Calu3 (cell line): ENCODE measurements at places on chromosomes 6 and 20. TPM values are rescaled to one million over a fixed set of nuclear protein-coding genes. Genes with fewer than 3 reads are reported as not detected.

The ARFGEF3 gene
- 15.4 and 16.3 TPM in 2 replicates for total RNA-seq

The CDH22 gene
- total RNA-seq = not detected in 2 replicates

The TCEA2 gene
- total RNA-seq = 39.9 and 43.7 TPM in 2 replicates

The BTNL2 gene
- total RNA-seq = not detected in 2 replicates

The KCNQ2 gene
- 0.07 and 0.38 TPM in 2 replicates for total RNA-seq

The SDC4 gene
- total RNA-seq = 238 and 256 TPM in 2 replicates

The TMEM74B gene
- 0.54 and 0.83 TPM in 2 replicates for total RNA-seq

The GABRR1 gene
- total RNA-seq = not detected in 2 replicates

The WFDC2 gene
- total RNA-seq = 295 TPM in 2 replicates

The PI16 gene
- total RNA-seq = 0.17 and 0.32 TPM in 2 replicates

The ENPP3 gene
- total RNA-seq = not detected in 2 replicates

The CGA gene
- not detected in 2 replicates for total RNA-seq

The EFCAB8 gene
- total RNA-seq = 1.1 and 2.5 TPM in 2 replicates

The ELOVL4 gene
- total RNA-seq = 1.6 and 2.1 TPM in 2 replicates

The ZNF391 gene
- 3.7 and 4.6 TPM in 2 replicates for total RNA-seq

The MOXD1 gene
- 13.2 and 13.6 TPM in 2 replicates for total RNA-seq

The OR12D2 gene
- not detected in 2 replicates for total RNA-seq

The RPS6KA2 gene
- total RNA-seq = 25.8 and 41.3 TPM in 2 replicates

The DZANK1 gene
- total RNA-seq = 0.86 and 1.0 TPM in 2 replicates

The SGK2 gene
- total RNA-seq = 45.6 and 46.5 TPM in 2 replicates

The LRRC73 gene
- 0.47 and 0.50 TPM in 2 replicates for total RNA-seq

The MCM8 gene
- 18.4 and 20.6 TPM in 2 replicates for total RNA-seq

The CSTF1 gene
- total RNA-seq = 41.0 and 44.3 TPM in 2 replicates

The IYD gene
- total RNA-seq = 0.92 and 2.0 TPM in 2 replicates
